Stimulated activated CD8-positive, alpha-beta memory T cell treated with anti-CD3 and anti-CD28 coated beads, Interleukin-4, amount 100 ng/mL, for 24 hours (primary cell): ENCODE measurements at places on chromosomes 13 and 19.
A peak's percentile ranks its signal among the peaks of the same experiment; 100 is the strongest.

GRCh38 chr19:31058676-31059340, 290.4 kb downstream of the TSHZ3 start:
- no peak for DNase-seq

GRCh38 chr19:48249502-48250014, 6.2 kb downstream of the CARD8 start:
- peak; percentile 69 for DNase-seq

- no peak for DNase-seq
These were observed 10.1 kb downstream of the TMEM255B start for GRCh38 chr13:113769106-113769505.

GRCh38 chr19:52498571-52498970, 28.9 kb upstream of the ZNF808 start:
- no peak for DNase-seq

DNA sequence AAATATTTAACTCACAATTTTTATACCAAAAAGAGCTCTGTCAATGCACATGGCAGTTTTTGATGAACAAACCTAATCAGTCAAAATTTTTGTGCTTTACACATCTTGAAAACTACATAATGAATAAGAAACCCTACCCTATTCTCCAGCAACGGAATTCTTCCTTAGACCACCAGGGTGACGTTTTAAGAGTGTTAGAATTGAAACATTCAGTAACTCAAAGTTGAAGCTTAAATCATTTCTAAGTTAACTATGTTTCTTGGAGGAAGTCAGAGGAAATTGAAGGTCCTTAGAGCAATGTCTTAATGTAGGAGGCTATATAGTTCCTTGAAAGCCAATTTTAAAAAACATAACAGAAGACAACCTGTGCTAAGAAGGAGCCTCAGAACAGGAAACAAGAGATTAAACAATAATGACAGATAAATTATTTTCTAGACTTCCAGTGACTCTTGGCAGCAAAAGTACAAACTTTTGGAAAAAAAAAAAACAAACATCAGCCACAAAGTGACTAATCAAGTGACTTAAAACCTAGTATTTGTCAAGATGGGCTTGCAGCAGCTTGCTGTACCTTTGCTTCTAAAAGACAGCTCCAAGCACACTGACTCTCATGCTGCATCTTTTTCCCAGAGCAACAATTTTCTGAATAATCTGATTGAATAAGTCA, 6.2 kb downstream of the SPRY2 start:
- no peak for DNase-seq

- DNase-seq: no peak
These were observed 19.7 kb downstream of the BRSK1 start for GRCh38 chr19:55303477-55303876.

- no peak for DNase-seq
These were observed 45.6 kb downstream of the ZNF627 start for GRCh38 chr19:11642902-11643301.

DNA sequence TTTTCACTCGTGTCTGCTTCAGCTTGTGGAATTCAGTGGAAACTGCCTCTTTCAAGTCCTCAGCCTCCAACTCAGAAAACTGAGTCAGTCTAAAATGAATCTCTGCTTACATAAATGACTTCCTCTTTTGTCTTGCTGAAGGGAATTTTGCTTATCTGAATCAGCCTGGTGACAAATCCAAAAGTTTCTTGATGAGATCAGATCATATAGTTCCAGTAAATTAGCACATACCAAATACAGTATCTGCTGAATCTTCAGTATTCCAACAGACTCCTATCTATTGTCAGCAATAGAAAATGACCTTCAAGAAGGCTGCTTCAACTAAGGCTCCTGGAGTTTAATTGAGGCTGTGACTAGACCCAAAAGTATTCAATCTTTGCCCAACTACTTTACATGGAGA, 290.0 kb downstream of the MZT1 start:
- DNase-seq: no peak

- no peak for DNase-seq
These were observed 2.4 kb downstream of the MEDAG start for GRCh38 chr13:30908416-30908980.

GRCh38 chr13:24005755-24006281, 108.5 kb upstream of the C1QTNF9B start:
- no peak for DNase-seq

DNA sequence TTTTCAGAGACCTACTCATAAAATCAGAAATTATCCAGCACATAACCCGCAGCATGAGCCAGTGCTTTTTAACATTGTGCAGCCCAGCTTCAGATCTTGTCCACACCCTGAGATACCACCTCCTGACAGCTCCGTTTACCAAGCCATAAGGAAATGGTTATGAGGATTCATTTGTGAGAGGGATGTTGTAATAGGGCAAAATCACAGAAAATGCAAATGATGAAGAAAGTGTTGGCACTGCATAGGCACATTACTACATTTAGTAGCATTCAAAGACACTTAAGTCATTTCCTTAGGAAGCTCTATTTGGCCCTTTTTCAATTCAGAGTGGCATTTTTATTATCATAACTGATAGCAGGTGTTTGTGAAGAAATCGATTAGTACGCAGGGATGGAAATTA, 277.5 kb downstream of the DNAJC15 start:
- no peak for DNase-seq

GRCh38 chr13:89852570-89852969, 1494.9 kb upstream of the MIR17HG start:
- no peak for DNase-seq

- DNase-seq: no peak
These were observed 14.7 kb downstream of the PIN1 start for GRCh38 chr19:9849791-9850190.

DNA sequence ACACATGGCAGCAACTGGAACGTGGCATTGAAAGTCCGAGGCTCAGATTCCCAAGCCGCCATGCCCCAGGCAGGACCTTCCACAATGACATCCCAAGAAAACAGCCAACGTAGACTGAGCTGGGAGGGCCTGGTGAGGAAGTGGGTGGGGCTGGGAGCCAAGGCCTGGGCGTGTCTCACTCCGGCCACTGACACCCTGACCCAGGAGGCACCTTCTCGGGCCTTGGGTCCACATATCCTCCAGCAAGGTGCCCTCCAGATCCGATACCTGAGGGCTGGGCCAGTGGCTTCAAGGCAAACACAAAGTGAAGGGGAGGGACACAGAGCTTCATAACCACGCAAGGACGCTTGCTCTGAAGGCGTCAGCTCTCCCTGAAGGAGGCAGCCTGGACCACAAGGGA, 43.0 kb downstream of the RAB20 start:
- DNase-seq: no peak

- DNase-seq: no peak
These were observed 13.9 kb upstream of the HS6ST3 start for GRCh38 chr13:96075953-96076543.

GRCh38 chr19:54201172-54201701, 579 bp downstream of the RPS9 start:
- DNase-seq: no peak

GRCh38 chr19:18464646-18465045, 26.7 kb upstream of the ISYNA1 start:
- DNase-seq: no peak

GRCh38 chr19:19098703-19099632, 35.2 kb downstream of the SLC25A42 start:
- DNase-seq: no peak

DNA sequence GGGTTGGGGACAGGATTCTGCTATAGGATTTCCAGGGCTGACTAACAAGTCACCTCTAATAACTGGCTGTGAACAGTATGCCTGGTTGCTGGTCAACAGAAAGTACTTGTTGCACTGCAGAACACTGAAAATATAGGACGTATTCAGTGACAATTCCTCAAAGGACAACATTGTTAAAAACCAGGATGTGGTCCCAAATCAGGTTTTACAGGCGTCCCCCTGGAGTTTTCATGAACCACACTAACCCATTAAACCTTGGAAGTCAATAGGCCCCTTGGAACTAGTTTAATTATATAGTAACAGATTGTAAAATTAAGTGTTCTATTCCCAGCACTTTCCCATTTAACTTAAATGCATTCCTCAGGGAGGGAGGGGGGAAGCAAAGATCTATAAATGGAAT, 495.4 kb downstream of the TBC1D4 start:
- no peak for DNase-seq

DNA sequence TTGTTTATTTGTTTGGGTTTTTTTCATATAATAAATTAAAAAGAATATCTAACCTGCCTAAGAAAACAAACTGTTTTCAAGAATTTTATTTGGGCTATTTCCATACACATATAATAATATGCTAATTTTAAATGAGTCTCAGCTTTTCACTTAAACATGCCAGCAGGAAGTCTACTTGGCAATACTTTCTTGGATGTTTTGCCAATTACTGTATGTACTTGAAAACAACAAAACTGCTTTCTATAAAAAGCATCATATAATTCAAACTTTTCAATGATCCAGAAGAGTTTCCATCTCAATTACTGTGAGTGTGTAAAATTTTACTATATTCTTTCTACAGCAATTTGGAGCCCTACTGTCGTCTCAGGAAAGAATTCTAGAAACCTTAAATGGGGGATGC, 961.2 kb downstream of the PCDH17 start:
- DNase-seq: no peak

GRCh38 chr19:12641456-12641855, 25.1 kb downstream of the MAN2B1 start:
- no peak for DNase-seq

- no peak for DNase-seq
These were observed 8.9 kb downstream of the ZNF541 start for GRCh38 chr19:47564081-47564480.

DNA sequence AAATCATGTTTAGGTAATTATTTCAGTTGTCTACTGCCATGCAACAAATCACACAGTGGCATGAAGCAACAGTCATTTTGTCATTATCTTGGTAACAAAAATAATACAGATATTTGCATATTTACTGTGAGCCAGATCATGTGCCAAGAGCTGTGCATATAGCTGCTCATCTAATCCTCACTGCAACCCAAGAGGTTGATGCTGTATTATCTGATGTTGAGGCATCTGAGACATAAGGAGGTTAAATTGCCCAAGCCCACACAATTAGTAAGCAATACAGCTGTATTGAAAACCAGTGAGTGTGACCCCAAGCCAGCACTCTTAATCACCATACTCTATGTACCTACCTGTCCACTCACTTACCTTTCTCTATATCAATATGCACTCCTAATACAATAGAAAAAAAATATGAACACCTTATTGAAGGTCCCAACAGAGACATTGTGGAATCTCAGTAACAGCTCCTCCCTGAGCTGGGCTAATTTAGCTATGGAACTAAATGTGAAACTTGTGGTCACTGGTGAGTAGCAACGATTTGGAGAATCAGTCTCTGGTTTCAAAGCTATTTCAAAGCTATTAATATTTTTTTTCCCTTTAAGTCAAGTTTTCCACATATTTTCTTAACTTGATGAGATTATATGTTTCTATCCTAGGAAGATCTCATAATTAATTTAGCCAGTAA, 185.2 kb downstream of the KLF12 start:
- DNase-seq: no peak

DNA sequence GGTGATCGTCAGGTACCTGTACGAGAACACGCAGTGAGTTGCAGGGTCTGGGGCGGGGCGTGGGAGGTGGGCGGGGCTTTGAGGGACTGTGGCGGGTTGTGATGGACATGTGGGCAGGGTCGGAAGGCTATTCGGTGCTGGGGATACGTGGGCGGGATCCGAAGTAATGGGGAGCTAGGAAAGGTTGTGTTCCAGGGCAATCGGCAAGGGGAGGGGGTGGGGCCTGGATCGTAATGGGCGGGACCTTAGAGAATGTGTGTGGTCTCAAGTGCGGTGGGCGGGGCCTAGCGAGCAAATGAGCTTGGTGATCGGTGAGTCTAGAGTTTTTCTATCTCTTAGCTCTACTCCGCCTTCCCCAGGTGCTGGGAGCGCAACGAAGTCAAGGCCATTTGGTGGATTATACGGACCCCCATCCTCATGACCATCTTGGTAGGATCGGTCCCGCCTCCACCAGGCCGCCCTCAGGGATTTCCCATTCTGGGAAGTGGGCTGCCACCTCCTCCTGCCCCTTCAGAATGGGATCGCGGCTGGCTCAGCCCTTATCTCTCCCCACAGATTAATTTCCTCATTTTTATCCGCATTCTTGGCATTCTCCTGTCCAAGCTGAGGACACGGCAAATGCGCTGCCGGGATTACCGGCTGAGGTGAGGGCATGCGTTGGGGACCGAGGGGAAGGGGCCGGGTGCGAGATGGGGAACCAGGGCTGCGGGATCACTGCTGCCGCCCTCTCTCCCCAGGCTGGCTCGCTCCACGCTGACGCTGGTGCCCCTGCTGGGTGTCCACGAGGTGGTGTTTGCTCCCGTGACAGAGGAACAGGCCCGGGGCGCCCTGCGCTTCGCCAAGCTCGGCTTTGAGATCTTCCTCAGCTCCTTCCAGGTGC, 9.6 kb downstream of the GIPR start:
- peak; percentile 72 for DNase-seq

GRCh38 chr19:27746691-27747380, 1466.1 kb downstream of the UQCRFS1 start:
- DNase-seq: no peak

GRCh38 chr13:44274771-44275205, 98.8 kb upstream of the SERP2 start:
- no peak for DNase-seq

DNA sequence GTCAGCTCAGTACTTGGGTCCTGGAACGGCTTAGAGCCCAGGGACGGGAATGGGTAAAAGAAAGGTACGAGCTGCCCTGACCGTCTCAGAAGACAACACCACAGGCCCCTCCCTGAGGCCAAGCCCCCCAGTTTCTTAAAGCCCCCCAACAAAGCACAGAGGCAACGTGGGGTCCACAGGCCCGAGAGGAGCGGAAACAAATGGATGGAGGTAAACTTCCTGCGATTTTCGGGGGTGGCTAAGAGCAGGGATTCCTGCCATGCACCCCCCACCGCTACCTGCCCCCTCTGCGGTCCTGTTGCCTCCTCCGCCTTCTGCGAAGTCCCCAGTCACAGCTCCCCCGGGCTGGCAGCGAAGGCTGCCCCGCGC, 48.2 kb downstream of the PTPRS start:
- DNase-seq: no peak

DNA sequence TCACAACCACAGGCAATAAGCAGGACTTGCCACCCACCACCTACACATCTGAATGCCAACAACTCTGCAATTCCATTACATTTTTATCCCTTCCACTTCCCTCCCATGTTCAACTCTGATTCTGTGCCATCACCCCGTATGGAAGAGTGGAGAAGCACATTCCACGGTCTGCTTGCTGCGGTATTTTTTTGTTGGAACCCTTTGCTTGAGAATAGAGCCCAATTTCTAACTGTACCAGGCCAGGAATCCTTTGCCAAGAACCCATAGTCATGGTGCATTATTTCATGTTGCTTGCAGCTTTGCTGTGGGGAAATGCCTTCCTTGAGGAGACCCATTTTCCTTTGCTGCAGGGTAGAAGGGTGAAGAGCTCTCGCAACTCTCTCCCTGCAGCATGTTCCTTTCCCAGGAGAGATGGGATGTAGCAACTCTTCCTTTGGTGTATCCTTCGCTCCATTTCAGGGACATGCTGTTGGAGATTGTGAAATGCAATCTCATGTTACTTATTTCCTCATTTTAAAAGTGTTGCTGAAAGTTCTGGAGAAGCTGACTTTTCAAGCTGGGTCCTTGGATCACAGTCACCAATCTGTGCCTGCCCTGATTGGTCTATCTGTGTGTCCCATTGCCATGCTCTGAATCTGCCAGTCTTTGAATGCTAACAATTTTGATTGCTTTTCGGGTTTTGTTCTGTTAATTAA, 69.8 kb upstream of the STARD13 start:
- DNase-seq: no peak
